Frontal cortex (tissue), 4 donors: ENCODE measurements at places on chromosomes 4 and X. TPM values are rescaled to one million over a fixed set of nuclear protein-coding genes. Genes with fewer than 3 reads are reported as not detected.
A peak's percentile ranks its signal among the peaks of the same experiment; 100 is the strongest.

The HSD17B11 gene
- total RNA-seq = 52.6 TPM

The MID2 gene
- total RNA-seq = 12.6 TPM

The PDE6B gene
- total RNA-seq = 2.0 TPM

The UGT2B15 gene
- not detected for total RNA-seq

The GAGE13 gene
- not detected for total RNA-seq

The ASB11 gene
- not detected for total RNA-seq

The S100G gene
- total RNA-seq = not detected

DNA sequence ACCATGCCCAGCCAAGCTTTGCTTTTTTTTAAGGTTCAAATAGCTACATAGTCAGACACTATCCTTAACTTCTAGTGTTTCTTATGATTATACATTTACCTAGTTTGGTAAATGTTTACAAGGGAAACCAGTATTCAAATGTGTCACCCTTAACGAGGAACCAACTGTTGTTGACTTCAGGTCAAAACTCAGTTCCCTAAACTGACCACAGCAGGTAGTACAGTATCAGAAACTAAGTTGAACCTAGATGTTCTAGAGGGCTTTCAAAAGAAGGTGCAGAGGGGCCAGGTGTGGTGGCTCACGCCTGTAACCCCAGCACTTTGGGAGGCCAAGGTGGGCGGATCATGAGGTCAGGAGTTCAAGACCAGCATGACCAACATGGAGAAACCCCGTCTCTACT, 11.3 kb downstream of the GPC4 start:
- DNase-seq = no peak

- no peak for DNase-seq
Observed at GRCh38 chr4:151659601-151660364, 101.0 kb downstream of the GATB start.

- no peak for DNase-seq
Observed at GRCh38 chr4:83767067-83767466, 231.2 kb downstream of the GPAT3 start.

GRCh38 chrX:37504991-37505390, 66.5 kb upstream of the LANCL3 start:
- DNase-seq = no peak

DNA sequence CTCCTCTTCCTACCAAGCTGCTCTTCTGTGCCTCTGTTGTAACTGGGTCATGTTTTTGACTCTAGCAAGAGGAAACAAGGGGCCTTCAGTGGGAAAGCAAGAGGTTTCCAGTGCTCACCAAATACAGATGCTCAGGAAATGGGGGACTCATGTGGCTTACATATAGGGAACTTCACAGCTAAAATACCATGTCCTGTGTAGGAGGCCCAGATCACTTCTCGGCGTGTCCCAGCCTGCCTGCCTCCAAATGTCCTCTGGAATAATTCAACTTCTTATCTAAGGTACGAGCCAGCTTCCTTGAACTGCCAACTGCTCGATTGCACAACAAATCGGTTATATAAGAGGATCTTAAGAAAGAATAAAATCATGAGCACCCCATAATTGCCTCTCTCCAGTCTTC, 161.3 kb downstream of the KIT start:
- DNase-seq = no peak

- peak; percentile 5 for DNase-seq
Observed at GRCh38 chrX:20067709-20068561, 48.8 kb downstream of the MAP7D2 start.

DNA sequence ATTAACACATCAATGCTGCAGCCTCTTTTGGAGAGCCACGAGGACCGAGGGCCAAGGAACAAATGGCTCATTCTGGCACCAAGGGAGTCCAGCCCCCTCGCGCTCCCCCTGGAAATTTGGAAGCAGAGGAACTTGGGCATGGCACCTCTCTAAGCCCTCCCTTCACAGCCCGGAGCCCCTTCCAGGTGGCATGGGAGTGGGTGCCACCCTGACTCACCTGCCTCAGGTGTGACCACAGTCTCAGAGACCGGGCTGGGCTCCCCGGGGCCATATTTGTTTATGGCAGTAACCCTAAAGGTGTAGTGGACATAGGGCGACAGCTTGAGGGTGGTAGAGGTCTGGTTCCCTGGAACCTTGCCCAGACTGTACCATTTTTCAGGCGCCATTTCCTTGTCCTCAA, 18.8 kb downstream of the L1CAM start:
- DNase-seq = no peak

- no peak for DNase-seq
Observed at GRCh38 chr4:93730251-93730650, 98.3 kb upstream of the ATOH1 start.

GRCh38 chr4:132530861-132531260, 618.2 kb upstream of the PCDH10 start:
- no peak for DNase-seq

DNA sequence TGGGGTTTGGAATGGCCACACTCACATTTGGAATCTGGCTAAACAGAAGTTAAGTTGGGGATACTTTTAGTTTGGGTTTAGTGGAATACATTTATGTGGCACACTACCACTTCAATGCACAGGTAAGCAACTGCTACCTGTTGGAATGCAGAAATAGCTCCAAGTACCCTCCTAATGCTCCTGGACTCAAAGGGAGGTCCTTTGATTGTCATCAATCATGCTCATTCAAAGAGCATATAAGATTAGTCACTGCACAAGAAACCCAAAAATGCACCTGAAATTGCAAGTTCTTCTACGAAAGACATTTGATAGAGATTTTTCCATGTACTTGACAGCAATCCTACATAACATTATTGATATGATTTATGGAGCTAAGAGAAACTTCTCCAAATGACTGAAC, 247.7 kb downstream of the ANKRD50 start:
- DNase-seq = no peak

GRCh38 chr4:13766761-13767540, 139.4 kb upstream of the BOD1L1 start:
- DNase-seq = peak; percentile 29

GRCh38 chrX:10722851-10723250, 102.5 kb upstream of the MID1 start:
- peak; percentile 26 for DNase-seq

- no peak for DNase-seq
Observed at GRCh38 chr4:76823495-76823894, 74.4 kb downstream of the SOWAHB start.
